Lower lobe of right lung (tissue), 2 donors: ENCODE measurements at places on chromosomes 7 and 10. TPM values are rescaled to one million over a fixed set of nuclear protein-coding genes. Genes with fewer than 3 reads are reported as not detected.

DNA sequence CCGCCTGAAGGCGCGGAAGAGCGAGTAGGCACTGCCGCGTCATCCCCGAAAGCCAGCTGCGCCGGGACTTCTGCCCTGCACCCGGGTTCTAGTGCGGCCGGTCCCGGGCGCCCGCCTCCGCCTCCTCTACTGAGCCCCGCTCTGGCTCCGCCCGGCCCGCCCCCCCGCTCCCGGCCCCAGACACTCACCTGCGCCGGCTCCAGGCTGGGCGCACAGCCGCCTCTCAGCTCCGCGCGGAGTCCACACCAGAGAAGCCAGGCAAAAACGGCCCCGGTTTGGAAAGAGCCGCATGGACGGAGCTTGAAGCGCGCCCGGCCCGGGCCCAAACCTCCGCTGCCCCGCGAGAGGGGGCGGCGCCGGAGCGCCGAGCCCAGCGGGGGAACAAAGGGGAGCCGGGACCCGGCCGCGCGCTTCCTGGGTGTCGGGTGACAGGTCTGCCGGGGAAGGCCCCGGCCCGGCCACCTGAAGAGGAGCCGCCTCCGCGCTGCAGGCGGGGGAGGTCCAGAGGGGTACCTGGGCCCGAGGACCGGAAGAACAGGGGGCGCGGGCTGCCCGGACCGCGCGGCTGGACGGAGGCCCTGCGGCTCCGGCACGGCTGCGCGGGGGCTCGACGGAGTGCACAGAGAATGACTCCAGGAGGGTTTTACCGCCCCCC lies 168.2 kb downstream of the NRF1 start:
- peak; percentile 85 for DNase-seq

- no peak for DNase-seq
These were observed 25.5 kb upstream of the SLIT1 start for GRCh38 chr10:97211229-97211628.

- no peak for DNase-seq
These were observed 196.7 kb downstream of the VTI1A start for GRCh38 chr10:112643600-112644264.

GRCh38 chr7:91165006-91165845 lies 99.0 kb upstream of the FZD1 start:
- no peak for DNase-seq

GRCh38 chr7:101941481-101942383 lies 124.3 kb downstream of the CUX1 start:
- DNase-seq = no peak

DNA sequence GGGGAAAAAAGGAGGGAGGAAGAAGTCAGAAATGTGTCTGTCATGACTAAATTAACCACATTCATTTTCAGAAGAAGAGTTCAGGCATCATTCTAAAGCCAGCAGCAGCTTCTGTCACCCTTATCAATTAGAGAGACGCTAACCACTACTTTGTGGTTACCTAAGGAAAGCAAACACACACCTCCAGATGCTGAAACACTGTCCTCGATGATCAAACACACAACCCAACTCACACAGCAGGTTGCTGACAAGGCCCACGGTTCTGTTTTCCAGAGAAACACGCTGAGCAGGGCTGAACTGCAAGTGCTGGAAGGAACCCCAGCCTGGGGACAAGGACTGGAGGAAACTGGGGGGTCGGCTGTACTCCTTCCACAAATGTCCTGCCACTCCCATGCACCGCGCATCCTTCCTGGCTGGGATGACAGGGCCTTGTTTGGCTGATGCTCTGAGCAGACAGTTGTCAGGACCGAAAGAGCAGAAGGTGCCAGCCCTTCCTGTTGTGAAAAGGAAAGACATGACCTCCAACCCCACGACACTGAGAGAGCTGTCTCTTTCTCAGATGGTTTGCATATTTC lies 36.6 kb downstream of the PRKCQ start:
- DNase-seq = no peak

DNA sequence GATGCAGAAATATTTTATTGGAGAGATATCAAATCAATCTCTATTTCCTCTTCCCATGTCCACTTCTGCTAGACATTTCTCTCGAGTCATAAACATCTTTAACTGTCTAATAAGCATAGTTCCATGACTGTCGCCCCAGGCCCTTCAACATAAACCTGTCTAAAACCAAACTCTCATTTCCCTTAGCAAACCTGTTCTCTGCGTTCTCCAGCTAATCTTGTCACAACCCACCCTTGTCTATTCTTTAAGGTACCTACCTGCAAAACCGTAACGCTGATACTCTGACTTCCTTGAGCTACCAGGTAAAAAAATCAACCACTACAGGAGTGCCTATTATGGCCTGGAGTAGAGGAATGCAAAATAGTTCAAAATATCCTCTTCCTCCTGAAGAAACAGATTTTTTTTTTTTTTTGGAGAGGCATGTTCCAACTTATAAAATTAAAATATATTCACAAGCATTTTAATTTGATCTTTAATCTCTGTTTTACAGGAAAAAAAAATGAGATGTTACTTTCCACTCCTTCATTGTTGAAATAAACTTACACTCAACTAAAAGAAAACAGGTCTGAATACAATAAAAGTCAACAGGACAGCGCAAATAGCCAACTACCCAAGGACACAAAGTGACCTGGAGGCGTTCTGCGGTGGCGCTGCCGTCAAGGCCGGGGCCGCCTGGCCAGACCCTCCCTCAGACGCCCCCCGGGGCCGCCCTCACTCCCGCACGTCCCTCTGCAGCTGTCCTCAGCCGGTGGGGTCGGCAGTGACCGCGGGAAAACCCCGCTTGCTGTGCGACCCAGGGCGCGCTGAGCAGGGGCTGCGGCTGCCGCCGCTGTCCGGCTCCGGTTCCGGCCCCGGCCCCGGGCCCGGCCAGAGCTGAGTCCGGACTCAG lies 765 bp downstream of the SLC25A40 start:
- DNase-seq = no peak

- no peak for DNase-seq
These were observed 12.3 kb upstream of the OSBPL3 start for GRCh38 chr7:24992314-24992713.

The TLX1 gene
- total RNA-seq = not detected

The MYH16 gene
- not detected for total RNA-seq

The C7orf57 gene
- 1.6 TPM for total RNA-seq

The ATG9B gene
- total RNA-seq = 0.38 TPM

The AMPH gene
- total RNA-seq = 1.2 TPM

The PNLIP gene
- total RNA-seq = not detected

The UPK3B gene
- total RNA-seq = 16.6 TPM

The MEOX2 gene
- 17.1 TPM for total RNA-seq

The OR9A2 gene
- total RNA-seq = not detected

The LCOR gene
- 34.7 TPM for total RNA-seq
